Aortic smooth muscle cell (primary cell): ENCODE measurements at places on chromosomes 4 and X. TPM values are rescaled to one million over a fixed set of nuclear protein-coding genes. Genes with fewer than 3 reads are reported as not detected.

Gene DSPP
- not detected in 2 replicates for total RNA-seq

Gene RTL9
- under 0.01 and 0.06 TPM in 2 replicates for total RNA-seq

Gene CSAG3
- not detected in 2 replicates for total RNA-seq

Gene BEX2
- total RNA-seq = 0.68 and 0.79 TPM in 2 replicates

Gene FGFR3
- total RNA-seq = 0.31 and 0.92 TPM in 2 replicates

Gene HSFX4
- not detected in 2 replicates for total RNA-seq

Gene RTL5
- total RNA-seq = 3.7 and 5.6 TPM in 2 replicates

Gene OTOP1
- total RNA-seq = not detected in 2 replicates

Gene SPANXA2
- not detected in 2 replicates for total RNA-seq

Gene RNF150
- 0.13 and 0.25 TPM in 2 replicates for total RNA-seq

Gene GUCY1B1
- total RNA-seq = 5.5 and 5.9 TPM in 2 replicates

Gene ASMT
- total RNA-seq = not detected in 2 replicates

Gene KLHL13
- 14.1 and 37.9 TPM in 2 replicates for total RNA-seq

Gene PNMA6F
- total RNA-seq = not detected in 2 replicates

Gene HSD17B10
- 78.6 and 101 TPM in 2 replicates for total RNA-seq

Gene SLC4A4
- 0.40 and 0.44 TPM in 2 replicates for total RNA-seq

Gene RBM46
- total RNA-seq = under 0.01 TPM in 1 of 2 replicates, not detected in the other

Gene APELA
- total RNA-seq = not detected in 2 replicates

Gene SRPX2
- total RNA-seq = 31.6 and 44.0 TPM in 2 replicates

Gene CTSO
- total RNA-seq = 26.0 and 27.5 TPM in 2 replicates

Gene CDX4
- not detected in 2 replicates for total RNA-seq

Gene ATP1B4
- total RNA-seq = not detected in 2 replicates

Gene REELD1
- total RNA-seq = not detected in 2 replicates

Gene NHS
- total RNA-seq = 6.8 and 7.5 TPM in 2 replicates

Gene CFP
- total RNA-seq = 0.13 and 0.25 TPM in 2 replicates

Gene DCHS2
- under 0.01 and 0.87 TPM in 2 replicates for total RNA-seq

Gene DDX53
- total RNA-seq = not detected in 2 replicates

Gene FOXP3
- not detected in 2 replicates for total RNA-seq

Gene BEND4
- total RNA-seq = not detected in 2 replicates

Gene GATA1
- total RNA-seq = not detected in 2 replicates

Gene TAF7L
- total RNA-seq = 0.25 and 0.26 TPM in 2 replicates

Gene USP51
- 1.2 and 1.5 TPM in 2 replicates for total RNA-seq

Gene MAGEE1
- total RNA-seq = 2.1 TPM in 2 replicates
